ENCODE measurements at places on chromosomes 7 and 10.

- no peak for DNase-seq
These were observed 98.3 kb upstream of the AGK start for GRCh38 chr7:141452911-141453310.

- no peak for DNase-seq
These were observed 239.3 kb upstream of the SEMA3C start for GRCh38 chr7:81158189-81158588.

DNA sequence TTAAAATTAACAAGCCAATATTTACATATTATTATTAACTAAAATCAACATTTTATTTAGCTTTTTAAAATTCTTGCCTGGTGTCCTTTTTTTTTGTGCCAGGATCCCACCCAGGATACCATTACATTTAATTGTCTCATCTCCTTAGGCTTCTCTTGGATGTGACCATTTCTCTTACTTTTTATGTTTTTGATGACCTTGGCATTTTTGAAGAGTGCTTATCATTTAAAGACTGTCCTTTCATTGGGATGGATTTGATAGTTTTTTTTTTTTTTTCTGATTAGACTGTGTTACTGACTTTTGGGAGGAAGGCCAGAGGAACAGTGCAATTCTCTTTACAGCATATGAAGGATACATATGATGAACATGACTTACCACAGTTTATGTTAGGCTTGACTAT lies 181.4 kb upstream of the SMIM30 start:
- no peak for DNase-seq

- no peak for DNase-seq
These were observed 342.5 kb downstream of the PTEN start for GRCh38 chr10:88205842-88206446.

- no peak for DNase-seq
These were observed 75.1 kb downstream of the MAD1L1 start for GRCh38 chr7:2157473-2158279.
